ENCODE measurements at places on chromosomes 7 and 10.

DNA sequence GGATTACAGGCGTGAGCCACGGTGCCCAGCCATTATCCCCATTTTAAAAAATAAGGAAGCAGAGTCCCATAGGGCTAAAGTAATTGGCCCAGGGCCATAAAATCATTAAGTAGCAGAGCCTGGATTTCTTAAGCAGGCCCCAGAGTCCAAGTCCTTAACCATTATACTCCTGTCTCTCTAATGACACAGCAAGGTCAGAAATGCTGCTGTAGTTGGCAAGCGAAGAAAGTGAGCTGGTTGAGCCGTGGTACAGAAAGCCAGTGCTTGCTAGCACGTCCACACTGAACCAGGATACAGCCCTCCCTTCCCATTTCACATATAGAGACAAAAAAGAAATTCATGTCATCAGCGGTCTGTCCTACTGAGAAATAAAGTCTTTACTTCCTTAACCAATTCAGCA lies 562.7 kb downstream of the GALNT17 start:
- DNase-seq = no peak

DNA sequence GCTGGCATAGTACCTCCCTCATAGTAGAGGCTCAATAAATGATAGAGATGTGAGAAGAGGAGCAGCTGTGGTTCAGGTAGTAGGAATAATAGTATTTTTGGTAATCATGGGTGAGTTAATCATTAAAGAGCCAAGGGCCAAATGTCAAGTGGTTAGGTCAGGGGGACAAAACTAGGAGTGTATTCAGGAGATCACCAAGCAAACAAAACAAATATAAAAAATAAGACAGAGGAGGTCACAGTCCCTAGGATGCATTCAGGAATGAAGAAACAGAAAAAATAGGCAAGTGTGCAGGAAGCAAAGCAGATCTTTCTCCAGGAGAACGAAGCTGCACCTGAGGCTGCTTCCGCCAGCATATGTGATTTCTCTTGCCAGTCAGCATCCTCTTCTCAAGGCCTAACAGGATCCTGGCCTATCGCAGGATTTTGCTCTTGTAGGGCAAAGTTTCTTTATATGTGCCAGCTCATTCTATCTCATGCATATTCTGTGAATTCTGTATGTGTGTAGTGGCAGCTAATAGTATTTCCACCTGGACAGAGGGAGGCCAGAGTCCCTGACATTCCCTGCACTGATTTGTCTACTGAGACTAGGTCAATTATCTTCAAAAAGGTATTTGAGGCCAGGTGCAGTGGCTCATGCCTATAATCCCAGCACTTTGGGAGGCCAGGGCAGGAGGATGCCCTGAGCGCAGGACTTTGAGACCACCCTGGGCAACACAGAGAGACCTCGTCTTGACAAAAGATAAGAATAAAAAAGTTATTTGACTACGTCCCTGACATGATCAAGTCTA lies 82.7 kb downstream of the AKR1D1 start:
- DNase-seq = no peak

- DNase-seq = no peak
Measured at GRCh38 chr7:24440892-24441291, 132.4 kb upstream of the PALS2 start.

- no peak for DNase-seq
Measured at GRCh38 chr7:15016766-15017165, 114.2 kb upstream of the DGKB start.

- no peak for DNase-seq
Measured at GRCh38 chr10:1148855-1149605, 92.8 kb downstream of the WDR37 start.

DNA sequence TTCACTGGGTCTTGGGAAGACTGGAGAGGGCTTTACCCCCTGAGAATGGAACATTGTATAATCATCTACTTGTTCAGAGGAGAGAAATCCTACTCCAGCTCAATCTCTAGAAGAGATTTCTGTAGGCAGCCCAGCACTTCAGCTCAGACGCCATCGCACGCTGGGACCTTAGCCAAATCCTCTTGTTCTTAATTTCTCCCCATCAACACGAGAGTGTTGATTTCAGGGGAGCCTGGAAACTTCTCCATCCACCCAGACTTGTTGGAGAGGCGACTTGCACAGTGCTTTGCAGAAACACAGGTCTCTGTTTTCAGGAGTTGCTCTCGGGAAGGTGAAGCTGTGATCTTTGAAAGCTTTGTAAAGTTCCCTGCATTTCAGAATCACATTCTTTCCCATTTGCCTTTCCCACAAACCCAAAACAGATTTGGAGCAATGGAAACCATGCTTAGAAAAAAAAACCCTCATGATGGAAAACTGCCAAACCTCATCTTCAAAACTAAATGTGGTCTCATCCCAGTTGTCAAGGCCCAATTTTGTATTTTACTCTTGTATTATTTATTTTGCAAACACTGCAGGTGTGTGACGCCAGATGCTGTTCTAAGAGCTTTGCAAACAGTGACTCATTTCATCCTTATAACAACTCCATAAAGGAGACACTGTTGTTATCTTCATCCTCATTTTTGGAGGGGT lies 60.9 kb downstream of the CALML3 start:
- DNase-seq = no peak

Data from anterior cingulate cortex (tissue), 58 donors.